AG04450 (cell line): ENCODE measurements at places on chromosomes 7 and 10.

GRCh38 chr10:121127151-121127906 is 276.2 kb downstream of the WDR11 start:
- DNase-seq = no peak

DNA sequence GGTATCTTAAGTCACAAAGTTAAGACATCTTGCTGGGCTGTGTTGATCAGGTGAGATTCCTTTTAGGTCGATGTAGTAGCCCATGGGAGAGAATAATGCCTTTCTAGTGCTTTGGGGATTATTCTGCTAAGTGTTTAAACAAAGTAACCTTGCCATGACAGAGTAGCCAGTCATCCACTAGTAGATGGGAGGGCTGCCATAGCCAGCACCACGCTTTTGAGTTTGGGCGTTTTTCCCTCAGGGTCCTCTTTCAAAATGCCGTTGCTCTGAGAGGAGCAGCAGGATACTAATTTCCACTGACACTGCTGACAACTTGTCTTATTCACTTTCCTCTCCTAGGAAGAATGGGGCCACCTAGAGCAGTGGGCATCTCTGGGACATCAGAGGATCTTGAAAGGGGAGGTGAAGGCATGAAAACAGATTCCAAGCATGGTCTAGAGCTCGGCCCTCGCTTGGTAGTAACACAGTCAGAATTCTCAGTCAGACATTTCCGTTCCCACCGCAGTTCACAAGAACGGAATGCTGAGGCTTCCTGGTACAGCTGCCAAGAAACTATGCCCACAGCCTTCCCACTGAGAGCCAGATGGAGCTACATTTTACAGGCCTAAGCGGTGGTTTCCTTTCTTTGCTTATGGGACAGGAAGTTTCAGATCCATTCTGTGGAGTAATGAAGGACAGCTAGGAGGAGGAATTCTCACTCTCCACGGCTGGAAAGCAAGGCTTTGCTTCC is 15.3 kb upstream of the RSU1 start:
- peak; percentile 63 for DNase-seq

- no peak for DNase-seq
Observed at GRCh38 chr7:124603066-124603465, 162.5 kb downstream of the GPR37 start.

- no peak for DNase-seq
Observed at GRCh38 chr10:98134117-98134430, 383 bp upstream of the R3HCC1L start.

DNA sequence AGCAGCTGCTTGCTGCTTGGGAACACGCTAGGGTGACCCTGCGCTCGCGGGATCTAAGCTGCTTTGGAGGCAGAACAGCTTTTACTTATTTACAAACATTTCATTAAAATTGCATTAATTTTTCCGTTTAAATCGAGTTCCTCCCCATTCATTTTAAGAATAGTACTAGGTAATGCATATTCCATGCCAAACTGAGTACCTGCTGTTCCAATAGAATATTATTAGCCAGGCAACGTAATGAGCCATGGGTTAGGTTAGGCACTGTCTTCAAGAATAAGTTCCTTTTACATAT is 860 bp downstream of the EXOC6 start:
- DNase-seq = no peak

DNA sequence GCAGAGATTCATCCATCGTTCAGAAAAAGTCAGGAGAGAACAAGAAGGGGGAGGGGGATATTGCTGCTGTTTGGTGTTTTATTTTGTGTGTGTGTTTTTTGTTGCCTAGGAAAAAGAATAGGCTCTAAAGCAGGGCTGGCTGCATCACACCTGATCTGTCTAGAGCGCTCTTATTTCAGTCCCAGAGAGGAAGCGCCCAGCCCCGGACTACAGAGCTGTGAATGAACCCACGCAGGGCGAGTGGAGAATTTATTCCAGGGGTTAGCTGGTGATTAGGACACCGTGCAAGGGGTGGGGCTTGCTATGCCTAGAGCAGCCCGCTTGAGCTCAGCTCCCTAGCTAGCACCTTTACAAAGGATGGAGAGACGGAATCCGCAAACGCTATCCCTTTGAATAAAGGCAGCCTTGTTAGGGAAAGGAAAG is 621 bp upstream of the FAM13C start:
- DNase-seq = no peak

DNA sequence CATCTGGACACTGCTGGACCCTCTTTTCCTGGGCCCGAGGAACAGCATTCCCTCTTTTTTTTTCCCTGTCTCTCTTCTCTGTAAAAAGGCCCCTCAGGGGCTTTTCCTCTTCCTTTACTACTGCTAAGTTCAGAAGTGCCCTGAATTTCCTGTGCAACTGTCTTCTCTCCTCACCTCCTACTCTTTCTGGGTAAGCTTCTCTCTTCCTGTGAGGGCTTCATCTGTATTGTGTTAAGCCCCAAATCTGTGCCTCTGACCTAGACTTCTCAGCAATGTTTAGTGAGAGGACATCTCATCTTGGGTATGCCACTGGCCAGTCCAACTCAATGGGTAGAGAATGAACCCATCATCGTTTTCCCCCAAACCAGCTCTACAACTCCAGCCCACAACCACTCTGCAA is 174.2 kb downstream of the PTEN start:
- DNase-seq = no peak

DNA sequence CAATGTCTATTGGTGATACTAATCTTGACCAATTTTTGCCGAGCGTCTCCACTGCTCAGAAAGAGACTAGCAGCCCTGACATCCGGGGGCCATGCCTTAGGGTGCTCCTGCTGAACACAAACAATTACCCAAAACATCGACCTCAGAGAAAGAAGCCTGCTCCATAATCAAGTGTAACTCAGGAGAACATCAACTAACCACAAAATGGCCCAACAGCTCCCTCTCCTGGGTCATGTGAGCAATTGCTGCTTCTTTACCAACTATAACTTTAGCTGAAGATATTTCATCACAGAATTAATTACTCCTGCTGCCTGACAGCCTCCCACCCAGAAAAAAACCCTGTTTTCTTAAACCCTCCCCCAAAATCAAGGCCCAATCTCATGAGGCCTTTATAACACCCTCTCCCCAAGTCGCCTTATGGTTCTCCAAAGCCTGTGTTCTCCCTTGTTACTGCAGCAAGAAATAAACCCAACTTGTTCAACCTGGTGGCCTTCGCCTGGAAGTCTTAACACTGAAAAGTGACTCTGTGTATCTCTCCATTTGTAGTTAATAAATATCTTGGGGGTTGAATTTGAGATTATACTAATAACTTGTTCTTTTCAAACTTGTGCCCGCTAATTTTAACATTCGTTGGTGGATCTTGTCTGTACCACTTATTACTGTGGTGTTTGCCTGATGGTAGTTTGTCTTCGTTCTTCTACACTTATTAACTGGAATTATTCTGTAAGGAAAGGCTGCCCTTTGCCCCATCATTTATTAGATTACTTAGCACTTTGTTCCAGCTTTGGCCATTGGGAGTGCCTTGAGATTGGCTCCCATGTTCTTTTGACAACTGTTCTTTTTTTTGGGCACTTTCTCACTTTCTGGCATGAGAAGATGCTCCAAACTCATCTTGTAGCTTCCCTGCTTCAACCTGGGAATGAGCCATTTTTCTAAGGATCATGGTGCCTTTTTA is 21.2 kb upstream of the RAMP3 start:
- peak; percentile 46 for DNase-seq

- DNase-seq = no peak
Observed at GRCh38 chr10:46285300-46285699, 1.5 kb upstream of the ANTXRL start.

GRCh38 chr7:28980451-28981160 is 22.5 kb upstream of the TRIL start:
- no peak for DNase-seq

- DNase-seq = no peak
Observed at GRCh38 chr7:46133072-46133471, 212.0 kb upstream of the IGFBP3 start.

GRCh38 chr7:96021568-96021967 is 249.2 kb downstream of the DYNC1I1 start:
- no peak for DNase-seq

DNA sequence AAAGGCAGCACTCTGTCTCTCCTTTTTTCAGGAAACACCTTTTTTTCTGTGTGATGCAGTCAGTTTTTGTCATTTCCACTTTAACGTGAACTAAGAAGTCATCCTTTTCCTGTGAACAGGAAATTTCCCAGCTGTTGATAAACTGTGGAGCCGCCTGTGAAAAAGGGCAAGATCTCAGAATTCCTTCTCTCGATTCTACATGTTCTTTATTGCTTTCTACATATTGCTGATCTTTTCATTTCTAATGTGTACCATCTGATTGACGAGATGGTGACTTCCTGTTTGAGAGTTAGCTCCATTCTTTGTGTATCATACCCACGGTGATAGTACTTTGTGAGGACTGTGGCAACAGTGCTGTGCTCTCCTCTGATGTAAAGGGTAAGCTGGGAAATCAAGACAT is 50.4 kb downstream of the ADD3 start:
- no peak for DNase-seq

GRCh38 chr10:112429147-112429546 is 17.6 kb downstream of the ZDHHC6 start:
- no peak for DNase-seq

DNA sequence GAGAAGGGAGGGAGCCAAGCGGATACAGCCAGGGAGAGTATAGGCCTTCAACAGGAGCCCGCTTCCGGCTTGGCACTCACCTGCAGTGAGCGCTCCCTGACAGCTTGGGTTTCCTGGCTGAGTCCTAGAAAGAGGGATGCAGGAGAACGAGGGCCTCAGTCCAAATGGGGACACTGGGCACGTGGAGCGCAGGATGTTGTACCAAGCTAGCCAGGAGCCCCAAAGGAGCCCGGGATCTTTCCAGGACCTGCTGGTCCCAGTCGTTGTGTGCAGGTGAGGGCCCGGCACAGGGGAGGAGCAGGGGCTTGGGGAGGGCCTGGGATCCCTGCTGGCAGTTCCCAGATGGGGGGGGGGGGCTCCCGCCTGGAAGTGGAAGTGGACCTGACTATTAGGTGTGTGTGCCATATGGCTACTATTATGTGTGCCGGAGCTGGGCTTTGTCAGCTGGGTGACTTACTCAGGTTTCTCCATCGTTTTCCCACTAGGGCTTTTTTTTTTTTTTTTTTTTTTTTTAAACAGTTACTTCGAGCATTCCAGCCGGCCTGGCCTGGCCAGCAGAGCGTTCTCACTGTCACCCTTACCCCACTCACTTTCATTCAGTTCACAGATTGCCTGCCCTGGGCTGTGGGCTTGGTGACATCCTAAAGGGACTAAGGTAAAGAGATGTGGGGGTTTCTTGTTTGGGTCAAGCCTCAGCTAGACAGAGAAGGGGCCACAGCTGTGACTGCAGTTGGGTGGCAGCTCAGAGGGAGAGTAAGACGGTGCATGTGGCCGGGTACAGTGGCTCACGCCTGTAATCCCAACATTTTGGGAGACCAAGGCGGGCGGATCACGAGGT is 3.8 kb downstream of the AGAP3 start:
- DNase-seq = no peak

DNA sequence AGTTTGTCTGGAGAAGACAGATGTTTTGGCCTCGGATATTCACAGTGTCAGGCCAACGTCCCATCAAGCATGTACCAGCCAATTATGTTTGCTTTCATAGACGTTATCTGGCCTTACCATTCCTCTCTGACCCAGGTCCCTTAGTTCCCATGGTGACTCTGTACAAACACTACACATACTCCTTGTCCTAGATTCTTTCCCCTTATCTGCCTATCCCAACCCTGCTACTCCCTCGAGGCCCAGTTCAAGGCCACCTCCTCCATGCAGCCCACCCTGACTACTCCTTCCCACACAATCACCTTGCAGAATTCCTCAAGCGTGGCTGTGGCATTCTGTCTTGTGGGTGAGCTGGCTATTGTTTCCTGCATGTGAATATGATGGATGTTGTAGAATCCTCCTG is 155.2 kb downstream of the PRKAG2 start:
- DNase-seq = no peak

GRCh38 chr10:74871595-74872382 is 45.4 kb downstream of the KAT6B start:
- DNase-seq = no peak

GRCh38 chr10:76997631-76998030 is 640.0 kb downstream of the KCNMA1 start:
- no peak for DNase-seq

- DNase-seq = no peak
Observed at GRCh38 chr7:38656968-38657367, 25.8 kb upstream of the AMPH start.

DNA sequence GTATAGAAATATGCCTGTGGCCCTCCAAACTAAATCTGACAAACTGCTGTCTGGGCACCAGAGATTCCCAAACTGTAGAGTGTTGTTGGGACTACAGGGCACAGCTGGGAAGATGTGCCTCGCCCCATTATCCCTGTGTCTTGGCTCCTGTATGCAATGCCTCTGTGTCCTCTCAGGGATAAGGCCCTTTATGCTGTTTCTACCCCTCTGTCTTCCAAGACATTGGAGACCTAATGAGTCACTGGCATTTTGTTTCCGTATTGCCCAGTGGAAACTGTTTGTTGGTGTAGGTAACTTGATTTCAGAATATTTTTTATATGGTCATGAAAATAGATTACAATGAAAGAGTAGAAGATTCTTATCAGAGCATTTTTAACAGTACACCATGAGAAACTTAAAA is 183.2 kb downstream of the GLI3 start:
- DNase-seq = no peak

GRCh38 chr7:115047958-115048720 is 126.2 kb downstream of the MDFIC start:
- no peak for DNase-seq

DNA sequence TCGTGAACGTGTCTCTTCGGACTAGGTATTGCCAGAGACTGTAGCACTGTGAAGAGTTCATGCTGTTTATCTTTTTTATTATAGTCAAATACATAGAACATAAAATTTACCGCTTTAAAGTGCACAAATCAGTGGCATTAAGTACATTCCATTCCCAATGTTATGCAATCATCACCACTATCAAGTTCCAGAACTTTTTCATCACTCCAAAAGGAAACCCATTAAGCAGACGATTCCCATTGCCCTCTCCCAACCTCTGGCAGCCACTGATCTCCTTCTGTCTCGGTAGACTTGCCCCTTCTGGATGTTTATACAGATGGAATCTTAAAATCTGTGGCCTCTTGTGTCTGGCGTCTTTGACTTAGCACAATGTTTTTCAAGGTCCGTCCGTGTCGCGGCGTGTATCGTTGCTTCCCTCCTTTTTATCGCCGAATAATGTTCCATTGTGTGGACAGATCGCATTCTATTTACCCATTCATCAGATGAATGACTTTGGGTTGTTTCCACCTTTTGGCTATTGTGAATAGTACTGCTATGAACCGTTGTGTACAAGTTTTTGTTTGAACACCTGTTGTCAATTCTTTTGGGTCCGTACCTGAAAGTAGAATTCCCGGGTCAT is 2.7 kb downstream of the PROSER2 start:
- DNase-seq = no peak
